GM12878 (cell line): ENCODE measurements at places on chromosomes 13 and 19. TPM values are rescaled to one million over a fixed set of nuclear protein-coding genes. Genes with fewer than 3 reads are reported as not detected.

GRCh38 chr13:106712381-106712780 lies 144.4 kb upstream of the ARGLU1 start:
- H3K36me3 ChIP-seq: no peaks in the 10 kb centered on the region
- DNase-seq: no peak
- no peaks in the 10 kb centered on the region for H3K27me3 ChIP-seq
- no peaks in the 10 kb centered on the region for H3K4me1 ChIP-seq
- H3K4me3 ChIP-seq: no peak overlapping the region

DNA sequence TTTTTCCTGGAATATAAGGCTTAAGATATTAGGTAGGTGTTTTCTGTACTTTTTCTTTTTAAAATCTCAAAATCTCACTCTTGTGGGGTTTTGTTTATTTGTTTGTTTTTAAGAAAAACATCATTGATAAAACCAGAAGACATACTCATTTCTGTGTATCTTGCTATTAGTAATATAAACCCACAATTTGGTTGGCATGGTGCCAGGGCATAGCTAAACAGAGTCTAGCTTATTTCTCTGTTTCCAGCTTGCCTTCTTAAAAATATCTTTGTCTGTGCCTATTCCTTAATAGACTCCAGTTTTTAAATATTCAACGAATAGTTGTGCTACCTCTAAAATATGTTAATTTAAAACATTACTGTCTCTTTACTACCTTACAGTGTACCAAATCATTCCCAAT lies 1121.9 kb upstream of the PCDH20 start:
- H3K27ac ChIP-seq: no peak overlapping the region
- H3K4me1 ChIP-seq: no peaks in the 10 kb centered on the region
- no peak overlapping the region for H3K4me3 ChIP-seq
- H3K27me3 ChIP-seq: no peaks in the 10 kb centered on the region

DNA sequence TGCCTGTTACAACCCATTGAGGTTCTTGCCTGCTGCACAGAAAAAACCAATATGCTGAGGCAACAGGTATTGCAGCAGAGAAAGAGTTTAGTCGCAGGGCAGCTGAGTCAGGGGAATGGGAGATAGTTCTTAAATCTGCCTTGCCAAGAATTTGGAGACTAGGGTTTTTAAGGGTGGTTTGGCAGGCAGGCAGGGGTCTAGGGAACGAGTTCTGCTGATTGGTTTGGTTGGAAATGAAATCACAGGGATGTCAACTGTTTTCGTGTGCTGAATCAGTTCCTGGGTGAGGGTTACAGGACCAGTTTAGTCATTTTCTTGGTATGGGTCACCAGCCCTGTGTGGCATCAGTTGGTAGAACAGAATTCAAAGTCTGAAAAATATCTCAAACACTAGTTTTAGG lies 36.6 kb downstream of the PDS5B start:
- H3K4me1 ChIP-seq: no peaks in the 10 kb centered on the region
- H3K4me3 ChIP-seq: no peak overlapping the region
- no peaks in the 10 kb centered on the region for H3K27me3 ChIP-seq

DNA sequence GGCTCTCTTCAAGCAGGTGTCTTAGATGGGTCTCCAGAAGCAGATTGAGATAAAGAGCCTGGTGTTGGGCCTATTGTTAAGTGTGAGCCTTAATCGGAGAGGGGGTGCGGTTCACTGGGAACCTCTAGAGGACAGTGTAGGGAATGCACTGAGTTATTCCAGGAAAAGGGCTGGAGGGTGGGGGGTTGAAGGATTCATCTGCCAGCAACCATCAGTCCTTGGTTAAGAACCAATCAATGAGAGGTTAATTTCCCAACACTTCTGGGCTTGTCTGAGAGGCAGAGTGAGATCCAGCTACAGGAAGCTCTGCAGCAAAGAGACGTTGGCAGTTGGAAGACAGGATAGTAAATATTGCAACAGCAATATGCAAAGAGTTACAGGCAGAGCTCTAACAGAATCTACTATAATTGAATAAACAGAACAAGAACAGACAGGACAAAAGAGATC lies 28.7 kb downstream of the CYP4F2 start:
- no peak overlapping the region for H3K27ac ChIP-seq
- no peaks in the 10 kb centered on the region for H3K36me3 ChIP-seq
- no peak for DNase-seq

DNA sequence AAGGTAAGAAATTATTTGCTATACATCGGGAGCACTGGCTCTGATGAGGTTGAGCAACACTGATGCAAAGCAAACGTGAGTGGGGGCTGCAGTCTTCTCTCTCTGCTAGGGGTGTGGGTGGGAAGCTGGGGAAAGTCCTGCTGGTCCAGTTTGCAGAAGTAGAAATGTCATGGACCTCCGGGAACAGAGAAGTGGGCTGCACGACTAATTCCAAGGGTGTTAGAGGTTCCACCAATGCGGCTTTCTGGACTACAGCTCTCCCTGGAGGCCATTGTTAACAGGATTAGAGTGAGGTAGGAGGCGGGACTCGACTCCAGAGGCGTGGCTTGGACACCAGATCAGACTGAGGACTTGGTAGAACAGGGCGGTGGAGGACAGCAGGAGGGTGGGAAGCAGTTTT lies 5.7 kb upstream of the FBXO27 start:
- H3K36me3 ChIP-seq: no peaks in the 10 kb centered on the region
- no peaks in the 10 kb centered on the region for H3K4me1 ChIP-seq
- DNase-seq: no peak

DNA sequence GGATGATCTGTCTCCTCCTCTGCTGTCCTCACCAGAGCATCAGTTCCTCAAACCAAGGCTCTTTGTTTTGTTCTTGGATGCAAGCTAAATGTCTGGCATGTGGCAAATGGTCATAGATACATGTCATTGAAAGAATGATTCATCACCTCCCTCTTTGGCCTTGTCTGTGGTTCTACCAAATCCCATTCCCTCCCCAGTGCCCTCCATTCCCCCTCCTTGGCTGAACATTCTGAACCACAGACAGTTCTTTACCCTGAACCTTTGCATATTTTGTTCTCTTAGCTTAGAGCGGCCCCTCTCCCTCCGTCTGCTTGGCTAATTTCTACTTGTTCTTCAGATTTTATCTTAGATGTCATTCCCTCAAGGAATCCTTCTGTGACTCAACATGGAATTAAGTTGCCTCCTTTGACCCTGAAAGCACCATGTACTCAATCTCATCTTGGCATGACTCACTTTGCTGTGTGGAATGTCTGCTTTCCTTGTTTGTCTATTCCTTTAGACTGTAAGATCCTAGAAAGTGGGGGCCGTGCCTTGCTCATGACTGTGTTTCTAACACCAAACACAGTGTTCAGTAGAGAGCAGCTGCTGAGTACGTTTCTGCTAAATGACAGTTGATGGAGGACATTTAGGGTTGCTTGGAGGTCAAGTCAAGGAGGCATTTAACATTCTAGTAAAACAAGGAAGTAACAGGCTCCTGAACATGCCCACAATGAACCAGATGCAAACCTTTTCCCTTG lies 8.1 kb downstream of the ALOX5AP start:
- H3K4me1 ChIP-seq: peaks cover 33% of the 10 kb centered on the region
- no peak overlapping the region for H3K27ac ChIP-seq
- no peaks in the 10 kb centered on the region for H3K27me3 ChIP-seq
- H3K36me3 ChIP-seq: peaks cover 2% of the 10 kb centered on the region; the same call in 1 of the 2 replicates
- no peak for DNase-seq

- H3K27ac ChIP-seq: no peak overlapping the region
- no peak overlapping the region for H3K4me3 ChIP-seq
- H3K27me3 ChIP-seq: no peaks in the 10 kb centered on the region
- H3K36me3 ChIP-seq: peaks cover 17% of the 10 kb centered on the region
- DNase-seq: no peak
These were observed 38.1 kb downstream of the UCHL3 start for GRCh38 chr13:75587679-75588078.

DNA sequence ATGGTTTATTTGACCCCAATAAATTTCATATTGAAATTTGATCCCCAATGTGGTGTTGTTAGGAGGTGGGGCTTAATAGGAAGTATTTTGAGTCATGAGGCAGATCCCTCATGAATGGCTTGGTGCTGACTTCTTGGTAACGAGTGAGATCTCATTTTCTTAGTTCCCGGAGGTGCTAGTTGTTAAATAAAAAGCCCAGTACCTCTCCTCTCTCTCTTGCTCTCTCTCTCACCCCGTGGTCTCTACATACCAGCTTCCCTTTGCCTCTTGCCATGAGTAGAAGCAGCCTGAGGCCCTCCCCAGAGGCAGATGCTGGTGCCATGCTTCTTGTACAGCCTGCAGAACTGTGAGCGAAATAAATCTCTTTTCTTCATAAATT lies 39.4 kb upstream of the KATNAL1 start:
- no peak overlapping the region for H3K27ac ChIP-seq
- no peaks in the 10 kb centered on the region for H3K27me3 ChIP-seq
- DNase-seq: no peak
- peaks cover 15% of the 10 kb centered on the region for H3K4me1 ChIP-seq

DNA sequence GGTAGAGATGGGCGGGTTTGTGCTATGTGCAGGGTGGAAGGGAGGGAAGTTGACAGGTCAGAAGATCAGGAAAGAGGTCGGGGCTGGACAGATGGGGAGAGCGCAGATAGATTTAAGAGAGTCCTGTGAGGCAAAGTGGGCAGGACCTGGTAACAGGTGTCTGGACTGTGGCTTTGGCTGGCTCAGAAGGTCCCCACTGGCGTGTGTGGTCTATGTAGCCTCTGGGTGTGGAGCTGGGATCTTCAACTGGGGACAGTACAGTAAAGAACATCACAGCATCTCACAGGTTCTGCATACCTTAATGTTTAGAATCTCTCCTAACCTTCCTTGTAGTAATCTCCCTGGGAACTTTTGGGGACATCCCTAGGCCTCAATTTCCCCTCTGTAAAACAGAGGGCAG lies 17.7 kb downstream of the CKM start:
- no peak overlapping the region for H3K4me3 ChIP-seq
- H3K27ac ChIP-seq: no peak overlapping the region
- no peak for DNase-seq
- no peaks in the 10 kb centered on the region for H3K36me3 ChIP-seq
- H3K27me3 ChIP-seq: no peaks in the 10 kb centered on the region
- H3K4me1 ChIP-seq: no peaks in the 10 kb centered on the region

The DAND5 gene
- 0.11 and 0.15 TPM in 2 replicates for total RNA-seq

The TMEM190 gene
- not detected in 2 replicates for total RNA-seq

The ZNF649 gene
- 7.3 and 8.1 TPM in 2 replicates for total RNA-seq

The SYT3 gene
- total RNA-seq: not detected in 2 replicates

The ZNF71 gene
- 5.6 and 5.8 TPM in 2 replicates for total RNA-seq

The B3GNT3 gene
- 0.08 TPM in 1 of 2 replicates, not detected in the other for total RNA-seq

The RHPN2 gene
- total RNA-seq: 3.6 and 4.5 TPM in 2 replicates

The MTMR6 gene
- total RNA-seq: 13.8 and 13.9 TPM in 2 replicates

The C1QTNF9B gene
- total RNA-seq: not detected in 2 replicates
